ENCODE measurements at places on chromosomes 3 and 15.

DNA sequence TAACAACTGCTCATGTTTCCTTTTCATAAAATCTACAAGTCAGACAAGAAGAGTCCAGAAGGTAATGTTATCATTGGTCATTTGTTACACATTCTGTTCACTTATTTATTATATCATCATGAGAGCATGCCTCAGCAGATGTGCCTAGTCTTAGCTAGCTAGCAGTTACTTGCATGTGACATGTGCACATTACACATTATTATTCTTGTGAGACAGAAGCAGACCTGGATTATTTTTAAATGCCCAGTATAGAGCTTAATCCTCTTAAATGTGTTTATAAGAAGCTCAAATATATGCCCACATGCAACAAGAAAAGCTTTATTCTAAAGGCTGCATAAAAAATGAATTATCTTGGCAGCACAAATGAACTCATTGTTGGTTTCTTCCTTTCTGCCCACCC lies 12.6 kb downstream of the YEATS2 start:
- DNase-seq = no peak

DNA sequence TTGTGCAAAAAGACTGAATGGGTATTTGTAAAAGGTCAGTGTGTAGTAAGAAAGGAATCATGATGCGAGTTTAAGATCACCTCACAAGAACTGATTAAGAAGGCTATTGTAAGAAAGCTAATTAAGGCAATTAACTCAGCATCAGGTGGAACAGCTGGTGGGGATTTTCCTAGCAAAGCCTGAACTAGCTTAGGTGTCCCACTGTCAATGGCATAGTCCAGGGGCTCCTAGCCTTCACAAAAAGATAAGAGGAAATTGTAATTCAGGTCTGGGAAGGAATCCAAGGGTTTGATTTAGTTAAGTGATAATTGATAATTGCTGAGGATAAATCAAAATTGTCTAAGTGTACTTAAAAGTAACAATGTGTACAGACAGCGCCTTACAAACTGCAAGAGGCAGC lies 901.6 kb downstream of the TUSC7 start:
- no peak for DNase-seq

- no peak for DNase-seq
Measured at GRCh38 chr3:129654131-129654530, 47.7 kb upstream of the PLXND1 start.

DNA sequence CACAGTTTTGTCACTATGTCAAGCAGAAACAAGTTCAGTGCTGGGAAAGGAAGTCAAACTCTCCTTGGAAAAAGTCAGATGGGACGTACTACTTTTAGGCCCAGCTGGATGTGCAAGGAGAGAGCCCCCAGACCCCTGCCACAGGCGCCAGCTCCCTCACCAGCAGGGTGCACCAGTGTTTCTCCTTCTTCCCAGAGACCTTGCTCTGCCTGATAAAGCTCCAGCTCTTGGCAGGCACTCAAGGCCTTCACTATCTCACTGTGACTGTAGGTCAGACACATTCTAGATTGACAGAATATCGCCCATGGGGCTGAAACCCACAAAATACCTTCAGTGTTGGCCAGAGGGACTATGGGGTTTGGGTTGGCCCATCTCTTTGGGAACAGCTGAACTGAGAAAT lies 54.8 kb upstream of the CHRNB4 start:
- DNase-seq = no peak

GRCh38 chr3:99651531-99651930 lies 13.1 kb downstream of the COL8A1 start:
- DNase-seq = no peak

DNA sequence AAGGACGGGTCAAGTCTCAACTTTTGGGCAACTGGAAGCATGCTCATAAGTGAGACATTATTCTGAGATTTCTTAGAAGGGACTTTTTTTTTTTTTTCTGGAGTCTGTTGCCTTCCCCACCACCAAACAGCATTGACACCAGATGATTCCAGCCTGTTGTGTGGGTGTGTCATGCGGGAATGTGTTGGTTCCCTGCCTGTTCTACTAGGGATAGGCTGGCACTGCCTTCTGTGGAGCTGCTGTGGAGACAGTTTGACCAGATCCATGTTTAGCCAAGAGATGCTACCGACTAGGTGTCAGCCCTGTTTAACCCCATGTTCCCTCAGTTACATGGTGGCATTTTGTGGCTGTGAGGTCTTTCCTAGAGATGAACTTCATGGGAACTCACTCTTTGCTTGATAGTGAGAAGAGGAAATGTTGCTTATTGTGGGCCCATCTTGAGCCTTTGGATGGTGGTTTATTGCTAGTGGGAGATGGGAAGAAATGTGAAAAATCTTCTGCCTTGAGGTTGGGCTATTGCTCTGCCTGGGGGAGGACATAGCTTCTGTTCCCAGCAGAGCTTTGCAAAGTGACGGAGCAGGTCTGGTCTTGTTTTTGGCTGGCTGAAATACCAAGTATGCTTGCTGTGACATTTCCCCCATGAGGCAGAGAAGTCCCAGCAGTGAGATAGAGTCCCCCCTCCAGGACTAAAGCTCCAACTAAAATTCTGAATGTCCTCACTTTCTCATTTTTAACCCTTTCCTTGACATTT lies 31.3 kb downstream of the TRAK1 start:
- DNase-seq = no peak

DNA sequence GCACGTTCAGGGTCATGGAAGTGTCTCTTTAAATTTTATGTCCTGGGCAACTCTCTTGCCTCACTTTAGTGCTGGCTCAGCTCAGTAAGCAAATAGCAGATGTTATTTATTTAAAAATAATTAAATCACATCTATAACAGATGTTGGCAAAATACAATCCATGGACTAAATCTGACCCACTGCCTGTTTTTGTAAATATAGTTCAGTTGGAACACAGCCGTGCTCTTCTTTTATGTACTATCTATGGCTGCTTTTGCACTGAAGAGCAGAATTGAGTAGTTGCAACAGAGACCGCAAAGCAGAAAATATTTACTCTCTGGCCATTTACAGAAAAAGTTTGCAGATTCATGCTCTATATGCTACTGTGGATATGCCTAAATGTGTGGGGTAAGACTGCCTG lies 79.2 kb downstream of the SAMMSON start:
- DNase-seq = no peak

GRCh38 chr15:60869851-60870250 lies 359.3 kb downstream of the RORA start:
- DNase-seq = no peak

- no peak for DNase-seq
Measured at GRCh38 chr3:90054311-90054710, 946.9 kb downstream of the EPHA3 start.

DNA sequence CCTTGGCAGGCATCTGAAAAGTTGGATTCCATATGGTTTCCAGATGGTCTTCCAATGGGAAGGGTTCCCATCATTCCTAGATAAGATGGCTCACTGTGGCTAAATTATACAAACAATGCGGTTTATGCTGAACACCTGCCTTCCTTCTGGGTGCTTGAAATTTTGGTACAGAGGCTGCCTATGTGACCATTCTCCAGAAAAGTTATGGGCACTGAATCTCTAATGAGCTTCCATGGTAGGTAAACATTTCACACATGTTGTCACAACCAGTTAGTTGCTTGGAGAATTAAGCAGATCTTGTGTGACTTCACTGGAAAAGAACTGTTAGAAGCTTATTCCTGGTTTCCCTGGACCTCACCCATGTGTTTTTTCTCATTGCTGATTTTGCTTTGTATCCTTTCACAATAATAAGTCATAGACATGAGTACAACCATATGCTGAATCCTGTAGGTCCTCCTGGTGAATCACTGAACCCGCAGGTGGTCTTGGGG lies 30.1 kb downstream of the PLOD2 start:
- DNase-seq = no peak

GRCh38 chr15:70742928-70743327 lies 20.4 kb downstream of the UACA start:
- DNase-seq = no peak

DNA sequence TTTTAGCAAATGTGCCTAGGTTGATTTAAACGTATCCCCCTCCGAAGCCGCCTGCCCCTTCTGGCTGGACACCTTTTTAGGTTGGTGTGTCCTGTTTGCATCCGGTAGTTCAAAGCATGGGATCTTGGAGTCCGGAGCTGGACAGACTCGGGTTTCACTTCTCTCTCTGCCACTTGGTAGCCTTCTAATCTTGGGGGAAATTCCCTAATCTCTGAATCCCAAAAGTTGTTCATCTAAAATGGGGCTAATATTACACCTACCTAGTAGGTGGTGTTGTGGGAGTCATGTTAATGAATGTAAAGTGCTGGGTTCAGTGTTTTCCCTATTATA lies 760 bp downstream of the FANCI start:
- DNase-seq = no peak

DNA sequence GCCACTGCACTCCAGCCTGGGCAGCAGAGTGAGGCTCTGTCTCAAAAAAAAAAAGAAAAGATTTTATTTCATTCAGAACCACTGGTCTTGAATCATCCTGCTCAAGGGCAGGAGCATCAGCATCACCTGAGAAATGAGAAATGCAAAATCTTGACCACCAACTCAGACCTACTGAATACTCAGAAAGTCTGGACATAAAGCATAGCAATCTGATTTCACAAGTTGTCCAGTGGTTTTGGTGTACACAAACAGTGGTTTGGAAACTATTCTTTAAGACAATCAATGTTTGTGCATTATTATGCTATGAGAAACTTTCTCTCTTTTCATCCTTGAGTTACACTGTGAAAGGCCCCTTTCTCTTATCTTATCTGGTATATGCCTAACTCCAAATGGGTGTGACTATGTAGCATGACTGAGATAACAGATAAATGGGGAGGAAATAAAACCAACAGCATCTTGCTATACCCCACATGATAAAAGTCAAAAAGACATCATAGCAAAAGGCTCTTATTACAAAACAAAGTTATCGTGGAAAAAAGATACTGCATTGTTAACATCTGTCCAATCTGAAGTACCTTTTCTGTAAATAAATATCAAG lies 174.2 kb upstream of the STT3B start:
- no peak for DNase-seq

GRCh38 chr3:23075496-23075895 lies 127.6 kb upstream of the UBE2E2 start:
- no peak for DNase-seq

DNA sequence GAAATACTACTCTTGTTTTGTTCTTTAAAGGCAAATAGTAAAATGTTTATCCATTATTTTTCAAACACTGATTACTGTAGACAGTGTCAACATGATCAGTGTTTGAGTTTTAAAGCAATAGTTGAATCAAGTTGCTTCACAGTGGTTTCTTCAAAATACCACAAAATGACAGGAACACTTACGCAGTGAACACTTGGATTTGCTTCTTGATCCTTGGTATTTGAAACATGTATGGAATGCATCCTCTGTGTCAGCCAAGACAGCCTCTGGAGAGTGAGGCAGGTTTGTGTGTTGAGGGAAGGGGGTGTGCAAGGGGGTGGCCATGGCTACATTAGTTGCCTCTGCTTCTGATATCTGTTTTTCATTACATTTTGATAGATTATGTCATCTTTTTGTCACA lies 413.0 kb downstream of the RBMS3 start:
- DNase-seq = no peak

Data from CD4-positive, alpha-beta T cell treated with Interleukin-4 for 4 hours (primary cell).